ENCODE measurements at places on chromosomes 5 and 9. TPM values are rescaled to one million over a fixed set of nuclear protein-coding genes. Genes with fewer than 3 reads are reported as not detected.
A peak's percentile ranks its signal among the peaks of the same experiment; 100 is the strongest.

GRCh38 chr5:124736082-124736804 is 10.2 kb downstream of the ZNF608 start:
- DNase-seq = peak; percentile 82

DNA sequence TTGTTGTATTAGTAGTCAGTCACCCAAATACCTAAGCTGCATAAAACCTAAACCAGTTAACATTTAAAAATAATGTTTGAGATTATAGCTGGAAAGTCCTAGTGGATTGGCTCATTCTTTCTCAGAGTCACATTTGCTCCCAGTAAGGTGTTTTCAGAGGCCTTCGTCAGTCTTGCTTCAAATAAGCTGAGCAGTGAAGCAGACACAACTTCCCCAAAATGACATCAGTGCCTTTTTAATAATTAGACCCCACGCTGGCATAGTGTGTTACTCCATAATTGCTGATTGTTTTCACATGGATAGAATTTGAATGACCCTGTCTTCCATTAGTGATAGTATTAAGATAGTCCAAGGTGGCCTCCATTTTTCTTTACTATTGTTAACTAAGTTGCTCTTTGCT is 245.8 kb downstream of the PJA2 start:
- DNase-seq = no peak

DOCK8 gene
- not detected for total RNA-seq

DNA sequence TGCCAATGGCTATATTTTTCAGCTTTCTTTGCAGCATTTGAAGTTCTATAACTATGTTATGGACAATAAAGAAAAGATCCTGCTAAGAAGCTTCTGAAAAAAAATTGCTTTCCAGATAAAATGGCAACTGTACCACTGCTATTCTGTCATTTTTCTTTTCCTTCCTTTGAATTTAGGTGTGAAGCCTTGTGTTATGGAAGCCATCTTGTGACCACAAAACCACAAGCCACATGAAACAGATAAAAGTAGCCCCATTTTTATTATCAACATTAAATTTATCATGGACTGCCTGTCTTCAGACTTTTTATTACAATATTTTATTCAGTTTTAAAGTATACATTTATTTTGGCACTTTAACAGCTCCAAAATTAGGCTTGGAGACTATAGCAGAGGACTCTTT is 289.9 kb upstream of the ACTBL2 start:
- DNase-seq = no peak

DNA sequence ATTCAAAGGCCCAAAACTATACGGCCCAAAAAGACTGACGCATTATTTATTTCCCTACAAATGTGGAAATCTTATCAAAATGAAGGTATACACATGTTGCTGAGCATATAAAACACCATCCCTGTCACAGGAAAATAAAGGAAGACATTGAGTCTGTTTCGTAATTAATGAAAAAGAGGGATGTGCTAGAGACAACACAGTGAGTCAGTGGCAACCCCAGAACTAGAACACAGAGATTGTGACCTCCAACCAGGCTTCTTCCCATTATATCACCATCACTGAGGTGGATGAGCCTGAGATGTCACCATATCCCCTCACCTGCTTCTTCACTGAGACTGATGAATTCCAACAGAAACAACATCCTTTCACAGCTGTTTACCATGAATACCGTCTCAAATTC is 3.8 kb downstream of the NDUFA8 start:
- no peak for DNase-seq

DNA sequence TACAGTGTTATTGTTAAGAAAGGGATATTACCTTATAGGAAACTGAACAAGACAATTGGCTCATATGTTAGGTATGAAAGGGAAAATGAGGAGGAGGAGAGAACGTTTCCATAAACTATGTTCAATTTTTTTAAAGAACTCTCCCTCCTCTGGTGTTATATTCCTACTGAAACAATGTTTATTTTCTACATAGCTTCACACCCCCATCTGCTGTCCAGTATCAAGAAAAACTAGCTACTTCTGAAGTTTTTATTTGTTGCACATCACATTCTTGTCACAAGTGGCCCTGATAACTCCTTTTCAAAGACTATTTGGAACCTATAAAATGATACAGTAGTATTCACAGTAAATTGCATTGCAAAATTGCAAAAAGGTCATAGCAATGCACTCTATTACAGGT is 223.4 kb upstream of the FAM174A start:
- DNase-seq = no peak

DNA sequence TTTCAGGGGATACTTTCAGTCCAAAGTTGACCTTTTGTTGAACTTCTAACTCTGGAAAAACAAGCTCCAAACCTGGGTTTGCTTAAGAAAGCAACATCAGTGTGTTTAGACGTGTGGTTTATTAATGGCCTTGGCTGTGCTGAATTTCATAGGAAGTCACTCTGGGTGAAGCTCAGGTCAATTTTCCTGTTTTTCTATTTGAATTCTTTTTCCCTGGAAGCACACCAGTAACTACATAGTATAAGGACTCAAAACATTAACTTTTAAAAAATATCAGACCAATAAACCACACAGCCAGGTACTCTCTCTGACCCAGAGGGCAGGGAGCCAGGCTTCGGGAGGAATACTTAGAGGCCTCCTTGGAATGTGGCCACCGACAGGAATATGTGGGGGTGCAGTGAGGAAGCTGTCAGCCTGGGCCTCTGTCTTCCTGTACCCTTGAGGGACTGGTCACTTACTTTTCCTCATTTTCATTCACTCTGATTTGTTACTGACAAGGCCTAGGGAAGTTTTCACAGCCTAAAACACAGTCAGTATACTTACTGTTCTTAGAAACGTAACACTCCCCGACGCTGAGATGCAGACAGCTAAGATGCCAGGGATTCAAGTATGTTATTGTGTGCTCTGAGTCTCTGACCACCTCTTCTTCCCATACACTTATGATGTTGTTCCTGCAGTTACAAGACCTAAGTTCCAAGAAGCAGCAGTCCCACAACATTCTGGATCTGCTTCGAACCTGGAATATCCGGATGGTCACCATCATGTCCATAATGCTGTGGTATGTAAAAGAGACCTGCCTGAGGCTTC is 18.9 kb downstream of the SLC22A5 start:
- DNase-seq = peak; percentile 67

GRCh38 chr9:115008536-115009270 is 78.3 kb upstream of the TNFSF8 start:
- DNase-seq = peak; percentile 84

DNA sequence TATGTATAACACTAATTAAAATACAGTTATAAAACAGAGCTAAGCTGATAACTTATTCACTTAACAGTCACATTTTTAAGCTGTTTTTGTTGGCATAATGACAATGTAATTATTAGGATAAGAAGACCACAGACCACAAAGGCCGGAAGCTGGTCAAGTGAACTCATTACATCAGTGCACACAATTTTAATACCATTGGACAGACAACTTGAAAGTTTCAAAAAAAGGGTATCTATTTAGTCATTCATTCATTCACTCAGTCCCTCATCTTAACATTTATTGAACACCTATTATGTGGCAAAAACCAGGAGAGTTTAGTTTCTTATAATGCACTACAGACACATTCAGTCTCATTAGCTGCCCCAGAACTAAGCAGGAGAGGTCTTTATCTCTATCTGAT is 11.6 kb downstream of the ERP44 start:
- peak; percentile 49 for DNase-seq

DNA sequence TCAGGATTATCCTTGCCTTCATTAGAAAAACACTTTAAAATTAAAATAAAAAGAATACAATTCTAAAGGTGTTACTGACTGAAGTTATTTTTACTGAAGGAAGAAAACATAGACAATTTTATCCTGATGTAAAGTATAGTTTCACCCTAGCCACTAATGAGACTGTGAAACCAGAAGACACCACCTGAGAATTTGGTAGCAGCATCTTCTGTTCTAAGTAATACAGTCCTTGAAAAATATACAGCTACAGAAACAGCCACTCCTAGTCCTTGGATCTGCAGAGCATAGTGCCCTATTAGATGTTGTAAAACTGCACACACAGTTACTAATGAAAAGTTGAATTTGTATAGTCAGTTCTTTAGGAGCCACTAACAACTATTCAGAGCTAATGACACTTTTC is 377.7 kb downstream of the PRR16 start:
- DNase-seq = no peak

DNA sequence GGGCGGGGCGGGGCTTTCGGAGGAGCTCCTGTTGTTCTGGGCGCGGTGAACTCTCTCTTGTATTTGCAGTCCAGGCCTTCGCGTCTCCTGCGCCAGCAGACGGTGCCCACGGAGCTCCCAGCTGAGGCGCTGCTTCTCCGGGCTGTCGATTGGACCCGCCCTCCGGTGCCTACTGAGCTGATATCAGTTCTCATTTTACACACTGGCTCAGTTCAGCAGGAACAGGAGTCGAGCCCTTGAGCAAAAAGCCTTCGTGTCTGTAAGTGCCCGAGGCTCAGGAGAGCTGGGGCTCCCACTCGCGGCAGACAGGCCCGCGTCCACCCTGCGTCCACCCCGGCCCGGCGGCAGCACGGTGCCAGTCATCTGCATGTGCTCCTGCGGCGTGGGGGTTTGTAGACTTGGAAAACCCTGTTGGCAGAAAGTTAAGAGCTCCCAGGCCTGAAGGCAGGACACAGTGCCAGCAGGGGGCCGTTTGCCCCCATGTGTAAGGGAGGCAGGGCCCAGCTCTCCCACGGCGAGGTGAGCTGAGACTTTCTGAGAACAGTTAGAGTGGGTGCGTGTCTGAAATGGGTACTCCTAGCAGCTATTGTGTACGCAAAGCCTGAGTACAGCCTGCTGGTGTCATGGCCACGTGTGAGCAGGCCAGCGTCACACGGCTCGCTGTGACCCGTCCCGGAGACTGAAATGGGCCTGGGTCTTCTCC is 231.5 kb downstream of the FANCC start:
- DNase-seq = no peak

TMC1 gene
- not detected for total RNA-seq

- no peak for DNase-seq
Observed at GRCh38 chr9:95649801-95650213, 133.0 kb upstream of the PTCH1 start.

- no peak for DNase-seq
Observed at GRCh38 chr5:149552553-149553160, 1.4 kb upstream of the CSNK1A1 start.

MTX3 gene
- 15.0 TPM for total RNA-seq

DNA sequence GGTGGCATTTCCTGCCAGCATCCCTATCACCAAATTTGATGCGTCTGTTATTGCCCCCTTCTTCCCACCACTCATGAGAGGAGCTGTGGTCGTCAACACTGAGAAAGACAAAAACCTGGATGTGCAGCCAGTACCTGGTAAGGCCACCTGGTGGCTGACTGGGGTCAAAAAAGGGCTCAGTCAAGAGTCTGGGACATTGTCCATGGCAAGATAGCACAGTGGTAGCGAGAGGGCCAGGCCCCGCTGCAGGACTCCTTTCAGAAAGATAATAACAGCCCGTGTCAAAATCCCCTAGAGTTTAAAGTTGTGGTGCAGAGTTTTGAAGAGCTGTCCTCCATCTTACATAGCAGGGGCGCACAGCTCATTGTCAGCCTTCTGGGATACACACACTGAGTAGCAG is 40.8 kb downstream of the CSF1R start:
- DNase-seq = no peak

HTR4 gene
- 0.26 TPM for total RNA-seq

Data from LHCN-M2 (cell line).